T-helper 17 cell (primary cell): ENCODE measurements at places on chromosomes 3 and 15.

GRCh38 chr3:30167541-30168011, 438.8 kb upstream of the TGFBR2 start:
- no peaks in the 10 kb centered on the region for H3K36me3 ChIP-seq
- no peak for DNase-seq
- H3K27me3 ChIP-seq, result no peaks in the 10 kb centered on the region
- H3K4me1 ChIP-seq, result peaks cover 2% of the 10 kb centered on the region
- no peak overlapping the region for H3K4me3 ChIP-seq

DNA sequence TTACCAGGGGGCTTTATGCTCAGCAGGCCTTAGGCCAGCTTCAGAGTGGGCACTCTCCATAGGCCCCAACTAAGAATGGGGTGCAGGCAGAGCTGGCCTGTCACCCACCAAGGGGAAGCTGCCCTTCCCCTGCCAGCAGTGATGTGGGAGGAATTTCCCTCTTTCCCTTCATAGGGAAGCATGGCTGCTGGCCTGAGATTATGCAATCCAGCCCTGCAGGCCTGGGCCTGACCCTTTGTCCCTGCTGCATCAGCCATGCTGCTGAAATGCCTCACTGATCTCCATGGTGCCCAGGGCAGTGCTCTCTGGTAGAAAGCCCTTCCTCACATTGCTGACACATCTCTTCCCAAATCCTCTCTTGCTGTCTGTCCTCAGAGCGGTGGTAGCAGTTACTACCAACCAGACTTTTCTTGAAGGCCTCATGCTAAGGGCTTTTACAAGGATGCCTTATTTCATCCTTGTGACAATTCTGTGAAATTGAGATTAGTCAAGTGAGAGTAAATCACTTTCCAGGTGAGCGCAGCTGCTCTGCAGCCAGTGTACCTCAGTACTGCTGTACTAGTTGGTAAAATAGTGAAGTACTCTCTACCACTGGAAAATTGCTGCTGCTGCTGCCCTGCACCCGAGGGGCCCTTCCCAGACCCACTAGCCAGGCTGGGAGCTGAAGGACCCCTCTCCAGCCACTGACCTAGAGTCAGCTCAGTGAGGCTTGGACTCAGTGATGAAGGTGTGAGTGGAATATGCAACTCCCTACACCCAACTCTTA, 33.8 kb downstream of the MRAS start:
- no peak overlapping the region for H3K27ac ChIP-seq
- no peak for DNase-seq

GRCh38 chr3:165395188-165395587, 199.0 kb upstream of the SLITRK3 start:
- no peak overlapping the region for H3K27ac ChIP-seq
- no peak overlapping the region for H3K4me3 ChIP-seq
- H3K4me1 ChIP-seq, result no peaks in the 10 kb centered on the region
- H3K27me3 ChIP-seq, result no peaks in the 10 kb centered on the region
- H3K36me3 ChIP-seq, result no peaks in the 10 kb centered on the region
- no peak for DNase-seq

- H3K4me1 ChIP-seq, result peaks cover 4% of the 10 kb centered on the region
- no peak overlapping the region for H3K27ac ChIP-seq
- no peak overlapping the region for H3K4me3 ChIP-seq
- H3K36me3 ChIP-seq, result no peaks in the 10 kb centered on the region
Measured at GRCh38 chr3:158920371-158920770, 118.5 kb downstream of the MFSD1 start.

DNA sequence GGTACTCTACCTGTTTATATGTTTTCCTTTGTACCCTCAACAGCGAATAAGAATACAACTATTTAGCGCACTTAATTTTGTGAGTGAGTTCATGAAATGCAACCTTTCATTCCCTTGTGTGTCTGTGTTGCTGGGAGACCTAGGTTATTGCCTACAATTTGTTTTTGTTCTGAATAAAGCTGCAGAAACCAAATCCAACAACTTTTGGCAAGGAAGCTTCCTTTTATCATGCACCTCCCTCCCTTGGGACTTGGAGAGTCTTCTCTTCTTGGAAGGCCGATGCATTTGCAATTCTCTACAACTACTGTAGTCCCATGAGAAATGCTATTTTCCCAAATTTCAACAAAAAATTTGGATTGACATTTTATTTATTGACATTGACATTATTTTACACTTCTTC, 1002.4 kb upstream of the CADM2 start:
- H3K36me3 ChIP-seq, result no peaks in the 10 kb centered on the region
- no peaks in the 10 kb centered on the region for H3K4me1 ChIP-seq
- H3K27ac ChIP-seq, result no peak overlapping the region

- H3K4me1 ChIP-seq, result no peaks in the 10 kb centered on the region
- DNase-seq, result no peak
- H3K36me3 ChIP-seq, result peaks cover 3% of the 10 kb centered on the region
Measured at GRCh38 chr15:78315686-78316282, 16.4 kb upstream of the SKIC8 start.

GRCh38 chr3:47163169-47164006, 525 bp downstream of the SETD2 start:
- H3K27ac ChIP-seq, result peak overlapping the region; percentile 98
- H3K36me3 ChIP-seq, result peaks cover 6% of the 10 kb centered on the region
- H3K4me3 ChIP-seq, result peak overlapping the region; percentile 97
- H3K4me1 ChIP-seq, result peaks cover 44% of the 10 kb centered on the region
- DNase-seq, result peak; percentile 43

GRCh38 chr15:36291501-36291900, 287.9 kb upstream of the CDIN1 start:
- no peaks in the 10 kb centered on the region for H3K27me3 ChIP-seq
- H3K4me1 ChIP-seq, result no peaks in the 10 kb centered on the region
- no peak overlapping the region for H3K4me3 ChIP-seq
- no peak for DNase-seq

- no peak overlapping the region for H3K27ac ChIP-seq
- no peak overlapping the region for H3K4me3 ChIP-seq
- H3K36me3 ChIP-seq, result no peaks in the 10 kb centered on the region
- H3K4me1 ChIP-seq, result no peaks in the 10 kb centered on the region
- no peaks in the 10 kb centered on the region for H3K27me3 ChIP-seq
Measured at GRCh38 chr3:149600634-149601033, 57.2 kb downstream of the WWTR1 start.

DNA sequence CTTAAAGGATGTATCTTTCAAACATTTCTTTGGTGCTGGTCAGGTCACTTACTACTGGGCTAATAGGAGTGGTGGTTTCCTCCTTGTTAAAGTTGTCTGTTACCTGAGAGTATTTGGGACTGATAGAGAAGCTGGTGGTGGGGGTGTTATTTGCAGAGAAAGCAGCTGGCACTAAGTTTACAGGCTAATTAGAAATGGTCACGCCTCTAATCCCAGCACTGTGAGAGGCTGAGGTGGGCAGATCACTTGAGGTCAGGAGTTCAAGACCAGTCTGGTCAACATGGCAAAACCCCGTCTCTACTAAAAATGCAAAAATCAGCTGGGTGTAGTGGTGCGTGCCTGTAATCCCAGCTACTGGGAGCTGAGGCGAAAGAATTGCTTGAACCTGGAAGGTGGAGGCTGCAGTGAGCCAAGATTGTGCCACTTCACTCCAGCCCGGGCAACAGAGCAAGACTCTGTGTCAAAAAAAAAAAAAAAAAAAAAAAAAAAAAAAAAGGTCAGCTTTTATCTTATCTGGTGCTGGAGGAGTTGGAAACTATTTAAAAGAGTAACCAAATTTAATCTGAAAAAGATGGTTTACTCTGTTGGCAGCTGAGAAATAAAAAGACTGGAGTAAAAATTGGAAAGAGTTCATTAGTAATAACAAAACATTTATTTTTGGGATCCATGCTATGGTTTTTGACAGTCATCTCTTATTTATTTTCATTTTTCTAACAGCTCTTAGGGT, 332.6 kb downstream of the PTPRG start:
- no peak overlapping the region for H3K4me3 ChIP-seq
- no peaks in the 10 kb centered on the region for H3K4me1 ChIP-seq
- H3K36me3 ChIP-seq, result peaks cover 2% of the 10 kb centered on the region
- DNase-seq, result no peak

DNA sequence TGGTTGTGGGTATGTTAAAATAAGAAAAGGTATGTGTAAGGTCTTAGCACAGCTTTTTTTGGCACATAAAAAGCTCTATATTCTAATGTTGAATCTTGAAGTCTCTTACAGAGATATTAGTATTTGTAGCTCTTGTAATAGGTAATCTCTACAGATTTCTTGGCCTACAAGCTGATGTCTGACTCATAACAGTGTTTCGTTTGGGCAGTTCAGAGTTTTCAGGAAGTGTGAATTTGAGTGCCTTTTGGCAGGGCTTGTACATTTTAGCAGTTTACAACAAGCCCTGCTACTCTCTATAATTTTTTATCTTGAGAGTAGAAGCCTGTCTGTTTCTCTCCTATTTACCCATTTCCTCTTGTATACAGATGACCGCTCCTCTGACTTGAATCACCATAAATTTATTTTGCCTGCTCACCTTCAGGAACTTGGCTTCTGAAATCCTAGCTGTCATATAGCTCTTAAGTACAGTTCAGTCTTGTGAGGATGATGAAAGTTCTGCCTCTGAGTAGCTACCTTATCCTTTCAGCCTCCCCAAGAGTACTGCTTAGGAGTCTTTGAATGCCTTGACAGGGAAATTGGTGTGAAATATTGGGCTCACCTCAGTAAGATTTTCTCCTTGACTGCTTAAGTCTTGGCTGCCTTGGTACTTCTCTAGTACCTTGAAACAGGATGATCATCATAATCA, 419.9 kb upstream of the RARB start:
- no peak overlapping the region for H3K4me3 ChIP-seq
- H3K27me3 ChIP-seq, result no peaks in the 10 kb centered on the region
- no peak overlapping the region for H3K27ac ChIP-seq
- no peaks in the 10 kb centered on the region for H3K36me3 ChIP-seq

DNA sequence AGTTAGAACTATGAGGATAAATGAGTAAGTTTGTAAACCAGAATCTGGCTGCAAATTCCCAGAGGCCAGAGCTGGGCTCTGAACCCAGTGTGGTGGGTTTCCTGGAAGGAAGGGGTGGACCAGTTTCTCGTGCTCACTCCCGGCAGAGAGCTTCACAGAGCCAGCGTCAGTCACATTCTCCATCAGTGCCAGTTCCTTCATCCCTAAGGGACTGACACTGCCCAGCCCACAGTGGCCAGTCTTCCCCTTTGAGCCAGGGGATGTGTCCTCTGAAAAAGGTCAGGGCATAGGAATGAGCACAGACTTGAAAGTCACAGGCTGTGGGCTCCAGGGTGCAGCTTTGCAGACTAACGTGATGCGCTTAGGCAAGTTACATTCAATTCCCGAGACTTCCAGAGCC, 135.8 kb upstream of the HACD2 start:
- no peaks in the 10 kb centered on the region for H3K36me3 ChIP-seq
- no peak for DNase-seq
- H3K4me1 ChIP-seq, result peaks cover 3% of the 10 kb centered on the region
- no peak overlapping the region for H3K27ac ChIP-seq
- no peak overlapping the region for H3K4me3 ChIP-seq
- H3K27me3 ChIP-seq, result peaks cover 17% of the 10 kb centered on the region

- H3K36me3 ChIP-seq, result peaks cover 2% of the 10 kb centered on the region
- no peak for DNase-seq
- no peak overlapping the region for H3K27ac ChIP-seq
Measured at GRCh38 chr3:150035301-150035779, 64.6 kb upstream of the PFN2 start.

GRCh38 chr3:2706144-2706835, 403.9 kb downstream of the IL5RA start:
- DNase-seq, result no peak
- H3K4me1 ChIP-seq, result no peaks in the 10 kb centered on the region
- H3K4me3 ChIP-seq, result no peak overlapping the region
- no peaks in the 10 kb centered on the region for H3K36me3 ChIP-seq

DNA sequence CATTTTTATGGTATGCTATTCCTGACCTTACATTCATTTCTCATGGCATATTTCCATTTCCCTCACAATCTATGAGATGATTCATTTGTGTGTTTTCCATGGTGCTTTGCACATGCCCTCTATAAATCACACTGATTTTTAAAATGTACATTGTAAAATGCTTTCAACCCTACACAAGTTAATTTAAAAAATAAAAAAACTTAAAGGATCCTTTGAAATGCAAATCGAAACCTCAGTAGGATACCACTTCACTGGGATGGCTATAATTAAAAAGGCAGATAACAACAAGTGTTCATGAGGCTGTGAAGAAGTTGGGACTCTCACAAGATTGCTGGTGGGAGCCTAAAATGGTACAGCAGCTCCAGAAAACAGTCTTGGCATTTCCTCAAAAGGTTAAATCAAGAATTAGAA, 83.5 kb downstream of the FMN1 start:
- H3K27me3 ChIP-seq, result peaks cover 6% of the 10 kb centered on the region
- no peaks in the 10 kb centered on the region for H3K36me3 ChIP-seq
- peaks cover 3% of the 10 kb centered on the region for H3K4me1 ChIP-seq
- H3K27ac ChIP-seq, result no peak overlapping the region
- H3K4me3 ChIP-seq, result no peak overlapping the region

DNA sequence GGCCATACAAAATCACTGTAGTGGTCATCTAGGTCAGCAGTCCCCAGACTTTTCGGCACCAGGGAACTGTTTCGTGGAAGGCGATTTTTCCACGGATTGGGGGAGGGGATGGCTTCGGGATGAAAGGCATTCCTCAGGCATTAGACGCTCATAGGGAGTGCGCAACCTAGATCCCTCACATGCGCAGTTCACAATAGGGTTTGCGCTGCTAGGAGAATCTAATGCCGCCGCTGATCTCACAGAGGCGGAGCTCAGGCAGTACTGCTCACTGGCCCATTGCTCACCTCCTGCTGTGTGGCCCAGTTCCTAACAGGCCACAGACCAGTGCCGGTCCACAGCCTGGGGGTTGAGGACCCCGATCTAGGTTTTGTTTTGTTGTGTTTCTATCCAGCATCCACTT, 200.1 kb downstream of the SLC9A9 start:
- H3K4me3 ChIP-seq, result no peak overlapping the region
- no peaks in the 10 kb centered on the region for H3K27me3 ChIP-seq
- no peak for DNase-seq
- no peak overlapping the region for H3K27ac ChIP-seq
- peaks cover 13% of the 10 kb centered on the region for H3K36me3 ChIP-seq
- no peaks in the 10 kb centered on the region for H3K4me1 ChIP-seq

- peaks cover 5% of the 10 kb centered on the region for H3K36me3 ChIP-seq
- H3K27ac ChIP-seq, result peak overlapping the region; percentile 12
- no peak overlapping the region for H3K4me3 ChIP-seq
- DNase-seq, result no peak
Measured at GRCh38 chr3:101281521-101282030, 38.8 kb downstream of the IMPG2 start.

DNA sequence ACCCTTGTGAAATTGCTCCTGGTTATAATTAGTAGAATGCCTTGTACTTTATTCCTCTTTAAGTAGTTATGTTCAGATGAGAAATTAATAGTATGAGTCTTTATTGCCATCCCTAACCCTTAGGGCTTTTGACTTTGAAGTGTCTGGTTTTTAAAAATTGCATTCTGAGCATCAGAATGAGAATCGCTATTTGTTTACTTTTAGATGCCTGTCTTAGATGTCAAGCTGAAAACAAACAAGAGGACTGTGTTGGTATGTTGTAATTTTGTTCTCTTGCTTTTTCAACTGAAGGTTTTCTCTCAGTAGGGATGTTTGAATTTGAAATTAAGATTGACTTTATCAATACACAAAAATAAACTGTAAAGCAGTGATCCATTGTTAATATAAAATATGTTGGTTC, 5.2 kb downstream of the RNF7 start:
- no peak overlapping the region for H3K4me3 ChIP-seq
- no peaks in the 10 kb centered on the region for H3K27me3 ChIP-seq
- no peak overlapping the region for H3K27ac ChIP-seq
- H3K4me1 ChIP-seq, result peaks cover 27% of the 10 kb centered on the region
- DNase-seq, result no peak
